Suprapubic skin (tissue), 4 donors: ENCODE measurements at places on chromosomes 13 and 19. TPM values are rescaled to one million over a fixed set of nuclear protein-coding genes. Genes with fewer than 3 reads are reported as not detected.

DNA sequence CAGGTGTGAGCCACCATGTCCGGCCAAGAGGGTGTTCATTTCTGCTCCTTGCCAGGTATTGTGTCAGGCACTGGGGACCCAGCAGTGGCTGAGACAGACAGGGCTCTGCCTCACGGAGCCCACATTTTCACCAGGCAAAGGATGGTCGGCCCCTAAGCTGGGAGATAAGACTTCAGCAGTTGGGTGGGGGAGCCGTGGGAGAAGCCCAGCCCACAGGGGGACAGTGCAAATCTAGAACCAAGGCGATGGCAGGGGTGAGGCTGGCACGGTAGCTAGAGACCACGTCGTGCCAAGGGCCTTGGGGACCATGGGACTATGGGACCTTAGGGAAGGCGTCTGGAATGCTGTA is 8.3 kb downstream of the LSR start:
- DNase-seq: no peak

KCNN4 gene
- total RNA-seq: 51.3 TPM

DNA sequence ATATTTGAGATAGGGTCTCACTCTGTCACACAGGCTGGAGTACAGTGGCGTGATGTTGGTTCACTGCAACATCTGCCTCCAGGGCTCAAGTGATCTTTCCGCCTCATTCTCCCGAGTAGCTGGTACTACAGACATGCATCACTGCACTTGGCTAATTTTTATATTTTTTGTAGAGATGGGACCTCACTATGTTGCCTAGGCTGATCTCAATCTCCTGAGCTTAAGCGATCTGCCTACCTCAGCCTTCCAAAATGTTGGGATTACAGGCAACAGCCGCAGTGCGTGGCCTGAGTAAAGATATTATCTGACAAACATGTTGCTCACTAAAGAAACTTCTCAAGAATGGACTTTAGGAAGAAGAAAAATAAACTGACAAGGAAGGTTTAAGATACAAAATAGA is 125.4 kb upstream of the ABCC4 start:
- DNase-seq: no peak

GRCh38 chr13:28889086-28889732 is 69.1 kb downstream of the MTUS2 start:
- DNase-seq: no peak

POU2F2 gene
- 244 TPM for total RNA-seq

DNA sequence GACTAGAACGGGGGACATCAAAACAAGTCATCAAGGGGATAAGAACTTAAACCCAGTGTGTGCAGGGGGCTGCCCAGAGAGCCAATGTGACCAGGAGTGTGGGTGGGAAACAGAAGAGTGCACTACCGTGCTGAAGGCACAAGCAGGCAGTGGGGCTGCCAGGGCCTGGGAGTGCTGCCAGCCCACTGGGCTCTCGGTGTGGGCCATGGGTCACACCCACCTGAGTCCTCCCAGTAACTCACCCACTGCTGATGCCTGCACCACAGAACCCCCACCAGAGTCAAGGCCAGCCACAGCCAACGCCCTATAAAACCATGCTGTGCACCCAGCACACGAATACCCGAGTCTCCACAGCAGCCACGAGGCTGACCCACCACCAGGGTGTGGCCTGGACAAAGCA is 8.5 kb downstream of the MED26 start:
- DNase-seq: no peak

ZNF284 gene
- 4.9 TPM for total RNA-seq

GRCh38 chr13:77207943-77208342 is 119.0 kb downstream of the MYCBP2 start:
- DNase-seq: no peak

GRCh38 chr19:28956961-28957360 is 256.0 kb downstream of the UQCRFS1 start:
- DNase-seq: no peak

UBE2L5 gene
- 0.34 TPM for total RNA-seq

- no peak for DNase-seq
Observed at GRCh38 chr13:23739596-23739995, 149.6 kb downstream of the MIPEP start.

GRCh38 chr13:50682002-50682401 is 161.5 kb downstream of the DLEU7 start:
- no peak for DNase-seq

- DNase-seq: no peak
Observed at GRCh38 chr13:98853771-98854221, 101.3 kb upstream of the SLC15A1 start.

- no peak for DNase-seq
Observed at GRCh38 chr13:50539791-50540530, 303.5 kb downstream of the DLEU7 start.

- DNase-seq: peak; percentile 90
Observed at GRCh38 chr19:55080968-55081769, 5.5 kb downstream of the EPS8L1 start.

SLITRK1 gene
- not detected for total RNA-seq

DNA sequence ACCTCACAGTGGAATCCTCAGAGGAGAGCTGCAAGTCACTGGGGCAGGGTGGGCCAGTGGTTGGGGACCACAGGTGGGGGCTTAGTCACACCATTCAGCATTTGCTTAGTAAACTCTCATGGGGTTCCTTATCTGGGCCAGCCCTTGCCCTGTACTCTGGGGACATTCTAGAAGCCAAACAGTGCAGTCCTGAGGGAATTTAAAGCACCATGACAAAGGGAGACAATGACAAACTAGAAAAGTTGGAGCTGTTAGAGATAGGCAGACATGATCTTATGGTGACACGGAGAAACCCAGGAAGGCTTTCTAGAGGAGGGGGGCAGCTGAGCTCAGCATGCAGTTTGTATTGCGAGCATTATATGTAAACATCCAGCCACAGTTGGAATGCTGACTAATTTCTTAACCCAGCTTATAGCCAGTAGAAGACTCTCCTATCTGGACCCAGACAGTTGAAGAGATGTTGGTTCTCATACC is 87.6 kb downstream of the ZNF429 start:
- DNase-seq: no peak

CYP4F2 gene
- 13.7 TPM for total RNA-seq

RNF113B gene
- not detected for total RNA-seq

GRCh38 chr13:67273001-67273400 is 42.9 kb upstream of the PCDH9 start:
- DNase-seq: no peak

IGLON5 gene
- total RNA-seq: not detected

DNA sequence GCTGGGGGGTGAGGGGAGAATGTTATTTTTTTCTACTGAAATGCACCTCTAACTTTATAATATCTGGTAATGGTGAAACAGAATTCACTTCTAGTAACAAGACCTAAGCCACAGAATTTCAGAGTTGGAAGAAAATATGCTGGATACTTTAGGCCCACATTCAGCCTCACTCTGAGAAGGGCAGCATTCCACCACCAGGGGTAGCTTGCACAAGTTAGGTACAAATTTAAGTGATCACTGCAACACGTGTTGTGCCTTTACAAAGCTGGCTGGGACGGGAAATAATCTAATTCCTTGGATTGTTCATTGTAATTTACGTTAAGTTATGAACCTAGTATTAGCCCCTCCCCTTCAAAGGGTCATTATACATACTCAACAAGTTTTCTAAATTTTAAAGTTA is 192.3 kb downstream of the RGCC start:
- no peak for DNase-seq

DNA sequence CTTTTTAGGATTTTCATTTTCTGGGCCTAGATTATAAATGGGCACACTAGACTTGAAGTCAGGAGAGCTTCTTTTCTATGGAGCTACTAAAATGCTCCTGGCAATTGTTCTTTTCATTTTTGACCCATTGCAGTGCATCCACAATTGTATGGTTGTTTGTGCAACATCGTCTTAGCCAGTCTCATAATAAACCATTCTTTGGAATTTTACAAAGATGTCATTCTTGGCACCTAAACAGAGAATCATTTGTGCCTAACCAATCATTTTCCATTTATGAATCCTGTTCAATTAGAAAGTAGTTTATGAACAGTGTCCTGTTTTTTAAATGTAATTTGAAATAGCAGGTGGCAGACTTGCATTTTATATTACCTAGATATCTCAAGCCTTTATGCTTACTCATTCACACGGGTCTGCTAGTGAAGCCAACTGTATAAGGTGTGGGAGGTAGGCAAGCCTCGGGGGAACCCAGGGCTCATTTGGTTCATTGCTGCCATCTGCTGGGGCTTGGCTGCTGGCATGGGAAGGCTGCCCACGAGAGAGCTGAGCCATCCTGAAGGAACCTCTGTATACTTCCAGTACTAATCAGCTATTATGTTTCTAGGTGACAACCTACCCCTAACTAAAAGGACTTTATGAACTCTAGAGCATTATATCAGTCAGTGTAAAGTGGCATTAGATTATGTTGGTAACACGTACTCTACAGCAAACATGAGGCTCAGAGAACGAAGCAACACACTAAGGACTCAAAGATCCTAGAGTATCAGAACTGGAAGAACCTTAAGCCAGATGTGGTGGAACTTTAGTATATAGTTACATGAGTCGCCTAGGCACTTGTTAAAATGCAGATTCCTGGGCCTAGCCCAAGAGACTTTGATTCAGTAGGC is 60.0 kb downstream of the TPT1 start:
- no peak for DNase-seq

GRCh38 chr19:33627962-33628839 is 6.4 kb downstream of the CHST8 start:
- DNase-seq: no peak

CAMSAP3 gene
- total RNA-seq: 60.5 TPM

DNA sequence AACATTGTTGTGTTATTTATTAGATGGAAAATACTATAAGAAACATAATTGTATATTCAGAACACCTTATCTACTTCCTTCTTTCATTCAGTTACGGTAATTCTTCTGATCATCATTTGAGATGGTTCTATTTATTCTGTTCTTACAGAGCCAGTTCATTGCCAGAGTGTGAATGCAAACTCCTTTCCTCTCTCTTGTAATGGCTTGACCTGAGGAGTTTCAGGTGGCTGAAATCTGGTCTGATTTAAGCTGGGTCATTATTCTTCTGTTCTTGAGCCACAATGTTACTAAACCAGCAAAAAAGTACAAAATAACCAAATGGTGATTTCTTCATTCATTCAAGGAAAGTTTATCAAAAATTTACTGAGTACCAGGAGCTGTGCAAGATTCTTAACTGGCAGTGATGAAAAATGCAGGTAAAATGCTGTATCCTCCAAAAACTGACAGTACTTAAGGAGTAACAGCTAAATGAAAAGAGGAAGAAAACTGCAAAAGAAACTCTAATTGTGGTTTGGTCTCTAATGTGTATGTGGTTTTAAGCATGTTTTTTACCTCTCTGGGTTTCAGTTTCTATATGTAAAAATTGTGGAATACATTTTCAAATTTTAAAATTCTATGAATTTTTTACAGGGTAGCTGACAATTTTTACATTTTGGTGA is 182.4 kb upstream of the UFM1 start:
- no peak for DNase-seq

DNA sequence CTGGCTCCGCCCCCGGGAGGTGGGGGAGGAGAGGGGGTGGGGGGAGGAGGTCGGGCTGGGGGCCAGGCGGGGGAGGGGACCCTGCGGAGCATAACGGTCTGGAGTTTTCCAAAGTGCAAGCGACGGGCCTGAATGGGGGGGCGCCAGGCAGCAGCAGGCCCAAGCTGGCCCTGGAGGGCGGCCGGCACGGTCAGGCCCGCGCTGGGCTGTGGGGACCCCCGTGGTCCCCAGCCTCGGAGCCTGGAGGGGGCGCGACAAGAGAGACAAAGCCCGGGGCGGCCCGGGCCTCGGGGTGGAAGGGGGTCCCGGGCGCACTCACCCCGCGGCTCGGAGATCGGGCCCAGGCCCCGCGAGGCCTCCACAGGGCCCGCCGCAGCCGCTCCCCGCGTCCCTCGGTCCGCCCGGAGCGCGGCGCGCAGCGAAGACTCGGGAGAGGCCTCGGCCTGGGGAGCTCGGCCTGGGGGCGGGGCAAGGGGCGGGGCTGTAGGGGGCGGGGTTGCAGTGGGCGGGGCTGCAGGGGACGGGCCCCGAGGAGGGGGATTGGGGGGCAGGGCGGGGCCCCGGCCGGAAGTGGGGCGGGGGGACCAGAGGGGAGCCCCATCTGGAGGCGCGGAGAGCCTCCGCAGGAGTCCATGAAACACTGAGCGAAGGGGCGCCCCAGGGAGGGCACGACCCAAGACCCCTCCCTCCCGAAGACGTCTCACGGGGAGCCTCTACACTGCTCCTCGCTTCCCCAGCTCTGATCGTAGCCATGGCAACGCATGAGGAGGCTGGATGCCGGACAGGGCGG is 47.6 kb downstream of the PTPRS start:
- peak; percentile 82 for DNase-seq
